Sigmoid colon (tissue), 7 donors: ENCODE measurements at places on chromosomes 3 and 15. TPM values are rescaled to one million over a fixed set of nuclear protein-coding genes. Genes with fewer than 3 reads are reported as not detected.
A peak's percentile ranks its signal among the peaks of the same experiment; 100 is the strongest.

GPR62 gene
- total RNA-seq = not detected

WDR93 gene
- not detected for total RNA-seq

TRANK1 gene
- total RNA-seq = 26.3 TPM

AHSG gene
- total RNA-seq = not detected

DNA sequence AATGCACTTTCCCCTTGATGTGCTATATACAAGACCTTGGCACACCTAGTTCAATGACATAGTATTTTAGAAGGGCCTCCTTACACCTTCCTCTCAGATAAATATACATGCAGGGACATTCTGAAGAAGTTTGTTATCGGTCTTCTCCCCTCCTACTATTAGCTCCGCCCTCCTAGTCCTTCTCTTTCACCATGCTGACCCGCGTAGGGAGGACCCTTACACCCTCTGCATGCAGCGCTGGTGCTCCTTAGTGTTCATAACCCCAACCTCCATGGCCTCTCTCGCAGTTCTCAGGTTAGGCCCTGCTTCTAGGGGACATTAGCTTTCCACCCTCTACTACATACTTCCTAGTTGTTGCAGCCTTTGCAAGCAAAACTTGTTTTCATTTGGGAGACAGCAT is 146.4 kb downstream of the PGPEP1L start:
- no peak overlapping the region for H3K4me3 ChIP-seq
- no peak for DNase-seq
- peak overlapping the region; percentile 87 for H3K27ac ChIP-seq
- H3K4me1 ChIP-seq = peaks cover 91% of the 10 kb centered on the region

- no peak for DNase-seq
- H3K27me3 ChIP-seq = no peaks in the 10 kb centered on the region
- H3K27ac ChIP-seq = no peak overlapping the region
- no peaks in the 10 kb centered on the region for H3K4me1 ChIP-seq
- H3K36me3 ChIP-seq = no peaks in the 10 kb centered on the region
These were observed 315.1 kb upstream of the GPR149 start for GRCh38 chr3:154745122-154745521.

DNA sequence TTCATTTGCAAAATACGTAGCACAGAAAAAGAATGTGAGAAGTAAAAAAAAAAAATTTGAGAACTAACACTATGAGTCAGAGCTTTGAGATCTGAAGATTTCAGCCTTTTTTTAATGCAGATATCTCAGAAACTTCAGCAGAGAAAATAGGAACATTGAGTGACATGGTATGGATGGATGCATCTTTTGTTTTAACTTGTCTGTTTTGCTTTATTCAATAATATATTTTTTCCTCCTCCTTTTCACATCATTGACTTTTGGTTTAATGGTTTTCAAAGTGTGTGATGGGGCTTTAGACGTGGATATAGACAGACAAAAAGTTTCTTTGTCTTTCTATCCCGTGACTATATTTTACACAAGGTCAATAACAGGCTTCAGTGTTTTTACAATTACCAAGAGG is 426.7 kb upstream of the FRG2C start:
- H3K36me3 ChIP-seq = no peaks in the 10 kb centered on the region
- no peak for DNase-seq
- no peak overlapping the region for H3K4me3 ChIP-seq
- no peaks in the 10 kb centered on the region for H3K27me3 ChIP-seq
- H3K4me1 ChIP-seq = no peaks in the 10 kb centered on the region
- no peak overlapping the region for H3K27ac ChIP-seq

DNA sequence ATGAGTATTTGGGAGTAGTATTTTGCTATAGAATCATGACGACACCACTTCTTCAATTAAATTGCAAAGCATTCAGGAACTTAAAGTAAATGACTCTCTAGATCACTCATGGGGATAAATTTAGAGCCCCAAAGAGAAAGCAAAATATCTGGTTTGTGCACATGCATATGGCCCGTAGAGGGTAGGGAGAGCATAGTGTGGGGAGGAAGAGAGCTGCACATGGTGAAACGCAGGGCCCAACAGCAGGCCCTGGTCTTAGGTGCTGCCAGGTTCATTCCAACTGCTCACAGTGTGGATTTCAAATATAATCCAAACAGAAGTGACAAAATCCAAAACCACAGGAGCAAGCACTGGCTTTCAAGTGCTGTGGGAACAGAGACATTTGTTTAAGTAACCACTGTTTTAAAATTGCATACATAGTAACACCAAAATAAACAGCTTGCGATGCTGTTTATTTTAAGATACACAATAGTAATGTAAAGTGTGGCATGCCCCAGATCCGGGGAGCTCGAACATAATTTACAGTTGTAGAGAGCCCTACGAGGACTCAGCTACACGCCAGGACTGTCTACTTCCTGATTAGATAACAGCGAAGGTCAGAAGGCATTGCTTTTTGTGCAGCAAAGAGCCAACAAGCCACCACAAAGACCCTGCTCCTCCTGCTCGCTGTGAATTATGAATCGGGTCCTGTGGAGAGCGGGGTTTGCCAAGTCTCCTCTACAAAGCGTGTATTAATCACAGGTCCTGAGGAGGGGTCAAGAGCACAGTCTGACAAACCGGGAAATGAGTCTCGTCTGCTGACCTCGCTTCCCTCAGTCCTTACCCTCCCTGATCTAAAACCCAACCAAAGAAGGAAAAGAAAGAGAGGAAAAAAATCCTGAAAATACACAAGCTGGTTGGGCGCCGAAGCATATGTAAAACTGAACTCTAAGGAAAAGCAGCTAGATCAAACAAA is 80.6 kb downstream of the MEIS2 start:
- H3K27me3 ChIP-seq = no peaks in the 10 kb centered on the region
- peak overlapping the region; percentile 83 for H3K27ac ChIP-seq
- H3K36me3 ChIP-seq = no peaks in the 10 kb centered on the region
- peaks cover 54% of the 10 kb centered on the region for H3K4me1 ChIP-seq
- no peak for DNase-seq

DNA sequence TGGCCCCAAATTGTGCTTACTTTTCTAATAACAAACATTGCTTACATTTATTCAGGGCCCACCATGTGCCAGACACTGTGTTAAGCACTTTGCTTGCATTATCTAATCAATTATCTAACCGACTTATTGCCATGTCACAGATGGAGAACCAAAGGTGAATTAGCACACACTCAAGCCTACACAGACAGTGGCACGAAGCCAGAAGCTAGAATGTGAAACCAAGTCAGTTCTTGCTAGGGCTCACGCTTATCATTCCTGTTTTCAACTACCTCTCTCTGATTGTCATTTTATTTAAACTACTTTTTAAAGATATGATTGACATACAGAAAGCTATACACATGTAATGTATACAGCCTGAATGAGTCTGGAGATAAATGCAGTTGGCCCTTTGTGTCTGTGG is 215.7 kb upstream of the CFAP20DC start:
- no peak overlapping the region for H3K27ac ChIP-seq
- no peak for DNase-seq
- no peak overlapping the region for H3K4me3 ChIP-seq

DNA sequence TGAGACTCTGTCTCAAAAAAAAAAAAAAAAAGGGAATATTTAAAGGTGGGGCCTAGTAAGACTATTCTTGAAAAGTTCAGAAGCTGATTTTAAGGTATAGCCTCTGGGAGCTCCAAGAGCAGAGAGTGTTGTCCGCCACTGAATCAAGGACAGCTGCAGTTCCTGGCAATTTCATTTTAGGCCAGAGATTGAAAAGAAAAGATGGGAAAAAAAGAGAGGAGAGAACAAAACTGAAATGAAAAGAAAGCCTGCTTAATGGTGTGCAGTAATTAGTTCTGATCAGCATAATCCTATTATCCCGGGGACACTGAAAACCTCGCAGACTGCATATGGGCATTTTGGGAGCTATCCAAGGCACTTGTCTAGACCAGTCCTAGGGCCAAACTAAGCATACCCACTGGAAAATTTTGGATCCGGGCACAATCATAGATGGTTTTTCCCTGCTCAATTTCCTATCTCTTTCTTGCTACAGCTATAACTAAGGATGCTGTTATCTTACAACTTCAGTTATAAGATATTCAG is 43.2 kb downstream of the EHHADH start:
- no peak for DNase-seq
- no peak overlapping the region for H3K4me3 ChIP-seq
- H3K27me3 ChIP-seq = no peaks in the 10 kb centered on the region
- no peaks in the 10 kb centered on the region for H3K36me3 ChIP-seq

GRCh38 chr3:33980252-33980651 is 181.8 kb downstream of the PDCD6IP start:
- no peaks in the 10 kb centered on the region for H3K36me3 ChIP-seq
- H3K27me3 ChIP-seq = no peaks in the 10 kb centered on the region
- H3K4me1 ChIP-seq = no peaks in the 10 kb centered on the region
- H3K27ac ChIP-seq = no peak overlapping the region
- no peak overlapping the region for H3K4me3 ChIP-seq

DNA sequence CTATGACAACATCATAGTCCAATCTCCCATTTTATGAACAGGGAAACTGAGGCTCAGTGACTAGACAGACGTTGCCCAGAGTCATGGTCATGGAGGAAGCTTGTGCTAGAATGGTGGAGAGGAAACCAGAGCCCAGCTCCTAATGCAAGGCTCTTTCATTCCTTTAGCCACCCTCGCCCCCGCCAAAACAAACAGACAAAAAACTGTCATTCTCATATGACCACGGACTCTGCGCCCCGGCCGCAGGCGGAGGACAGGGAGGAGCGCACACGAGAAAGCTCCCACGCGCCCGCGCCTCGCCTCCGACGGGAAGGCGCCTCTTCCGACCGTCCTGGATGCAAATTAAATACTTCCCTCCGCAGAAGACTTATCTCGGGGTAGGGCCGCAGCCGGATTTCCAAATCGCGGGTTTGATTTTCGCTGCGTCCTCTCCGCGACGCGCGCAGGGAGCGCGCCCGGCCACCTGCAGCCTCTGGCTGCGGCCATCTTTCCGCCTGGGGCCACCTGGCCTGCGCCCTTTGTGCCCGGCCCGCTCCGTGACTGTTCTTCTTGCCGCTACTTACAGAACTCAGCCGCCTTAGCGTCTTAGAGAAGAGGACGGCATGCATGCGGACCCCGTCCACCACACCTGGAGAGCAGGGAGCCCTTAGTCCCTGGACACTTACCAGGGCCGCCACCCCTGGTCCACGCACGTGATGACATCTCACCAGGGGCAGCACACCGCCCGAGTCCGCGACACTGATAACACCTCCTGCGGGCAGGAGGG is 670 bp upstream of the ATP13A3 start:
- no peaks in the 10 kb centered on the region for H3K36me3 ChIP-seq
- H3K27me3 ChIP-seq = no peaks in the 10 kb centered on the region
- peak; percentile 74 for DNase-seq
- peaks cover 20% of the 10 kb centered on the region for H3K4me1 ChIP-seq
- H3K27ac ChIP-seq = peak overlapping the region; percentile 83
- H3K4me3 ChIP-seq = peak overlapping the region; percentile 60

DNA sequence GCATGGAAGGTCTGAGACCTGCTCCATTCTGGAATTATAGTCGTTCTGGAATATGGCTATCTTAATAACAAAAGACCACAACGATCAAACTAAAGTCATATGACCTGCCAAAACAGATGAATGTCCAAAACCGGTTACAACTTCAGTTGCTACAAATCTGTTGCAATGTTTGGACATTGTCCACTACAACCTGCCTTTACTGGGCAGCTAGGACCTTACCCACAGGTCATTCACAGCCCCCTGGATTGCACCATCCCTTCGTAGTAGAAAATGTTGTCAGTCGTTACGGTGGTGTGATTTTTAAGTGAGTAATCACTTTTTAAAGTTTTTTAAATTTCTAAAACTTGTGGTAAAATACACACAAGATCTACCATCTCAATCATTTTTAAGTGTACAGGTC is 22.5 kb upstream of the SRGAP3 start:
- no peaks in the 10 kb centered on the region for H3K36me3 ChIP-seq
- DNase-seq = no peak

GRCh38 chr3:18238332-18238731 is 186.8 kb downstream of the SATB1 start:
- no peak overlapping the region for H3K4me3 ChIP-seq
- DNase-seq = no peak
- peaks cover 8% of the 10 kb centered on the region for H3K4me1 ChIP-seq
- no peaks in the 10 kb centered on the region for H3K36me3 ChIP-seq

DNA sequence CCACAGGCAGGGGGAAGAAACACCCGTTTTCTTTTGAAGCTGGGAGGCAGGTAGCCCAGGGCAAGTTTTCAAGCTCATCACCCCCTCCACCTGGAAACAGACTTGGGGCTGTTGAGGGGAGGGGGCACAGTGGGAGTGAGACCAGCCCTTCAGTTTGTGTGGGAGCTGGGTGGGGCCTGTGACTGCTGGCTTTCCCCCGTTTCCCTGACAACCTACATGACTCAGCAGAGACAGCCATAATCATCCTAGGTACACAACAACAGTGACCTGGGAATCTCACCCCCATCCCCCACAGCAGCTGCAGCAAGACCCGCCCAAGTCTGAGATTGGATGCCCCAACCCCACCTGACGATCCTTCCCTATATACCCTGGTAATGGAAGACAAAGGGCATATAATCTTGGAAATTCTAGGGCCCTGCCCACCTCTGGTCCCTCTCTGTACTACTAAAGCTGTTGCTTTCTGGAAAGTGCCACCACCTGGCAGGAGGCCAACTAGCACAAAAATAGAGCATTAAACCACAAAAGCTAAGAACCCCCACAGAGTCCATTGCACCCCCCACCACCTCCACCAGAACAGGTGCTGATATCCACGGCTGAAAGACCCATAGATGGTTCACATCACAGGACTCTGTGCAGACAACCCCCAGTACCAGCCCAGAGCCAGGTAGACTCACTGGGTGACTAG is 422.2 kb upstream of the SGO1 start:
- no peaks in the 10 kb centered on the region for H3K4me1 ChIP-seq
- no peaks in the 10 kb centered on the region for H3K36me3 ChIP-seq
- H3K27ac ChIP-seq = no peak overlapping the region
- no peak overlapping the region for H3K4me3 ChIP-seq
- no peak for DNase-seq

DNA sequence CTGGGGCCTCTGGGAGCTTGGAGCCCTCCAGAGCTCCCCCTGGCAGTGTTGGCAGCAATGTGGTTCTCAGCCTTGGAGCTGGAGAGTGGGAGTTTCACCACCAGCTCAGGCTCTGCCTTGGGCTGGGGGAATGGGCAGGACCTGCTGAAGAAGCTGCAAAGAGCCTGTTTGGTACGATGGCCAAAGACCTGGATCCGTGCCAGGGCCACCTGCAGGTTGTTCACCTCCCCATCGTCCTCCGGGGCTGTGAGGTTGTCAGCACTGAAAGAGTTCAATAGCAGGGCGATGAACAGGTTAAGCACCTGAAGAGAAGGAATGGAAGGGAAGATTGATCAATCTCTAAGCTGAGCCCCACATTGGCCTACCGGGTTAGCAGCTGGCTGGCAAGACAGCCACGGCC is 77.3 kb upstream of the SCN5A start:
- DNase-seq = no peak
- H3K4me3 ChIP-seq = no peak overlapping the region
- H3K27me3 ChIP-seq = no peaks in the 10 kb centered on the region
- H3K4me1 ChIP-seq = no peaks in the 10 kb centered on the region
- no peak overlapping the region for H3K27ac ChIP-seq
- no peaks in the 10 kb centered on the region for H3K36me3 ChIP-seq
